Cortex of kidney (tissue), 1 donor: ENCODE measurements at places on chromosomes 11 and 22.

DNA sequence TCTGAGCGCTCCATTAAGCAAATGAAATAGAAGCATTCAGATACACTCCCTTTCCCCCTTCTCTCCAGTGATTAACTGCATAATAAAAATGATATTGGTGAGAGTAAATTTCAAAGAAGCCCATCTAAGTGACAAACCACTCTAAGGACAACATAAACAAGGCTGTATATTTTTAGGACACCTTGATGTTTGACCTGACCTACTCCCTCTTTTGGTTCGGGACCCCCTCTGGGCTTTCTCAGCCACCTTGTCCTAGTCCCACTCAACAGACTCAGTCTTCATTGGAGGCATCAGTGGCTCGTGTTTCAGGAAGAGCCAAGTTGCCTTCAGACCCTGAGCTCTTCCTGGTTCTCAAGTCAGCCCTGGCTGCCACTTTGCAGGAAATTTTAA lies 182.3 kb upstream of the NCAM1 start:
- DNase-seq, result no peak

- DNase-seq, result no peak
Measured at GRCh38 chr22:30566125-30566524, 8.3 kb downstream of the GAL3ST1 start.

DNA sequence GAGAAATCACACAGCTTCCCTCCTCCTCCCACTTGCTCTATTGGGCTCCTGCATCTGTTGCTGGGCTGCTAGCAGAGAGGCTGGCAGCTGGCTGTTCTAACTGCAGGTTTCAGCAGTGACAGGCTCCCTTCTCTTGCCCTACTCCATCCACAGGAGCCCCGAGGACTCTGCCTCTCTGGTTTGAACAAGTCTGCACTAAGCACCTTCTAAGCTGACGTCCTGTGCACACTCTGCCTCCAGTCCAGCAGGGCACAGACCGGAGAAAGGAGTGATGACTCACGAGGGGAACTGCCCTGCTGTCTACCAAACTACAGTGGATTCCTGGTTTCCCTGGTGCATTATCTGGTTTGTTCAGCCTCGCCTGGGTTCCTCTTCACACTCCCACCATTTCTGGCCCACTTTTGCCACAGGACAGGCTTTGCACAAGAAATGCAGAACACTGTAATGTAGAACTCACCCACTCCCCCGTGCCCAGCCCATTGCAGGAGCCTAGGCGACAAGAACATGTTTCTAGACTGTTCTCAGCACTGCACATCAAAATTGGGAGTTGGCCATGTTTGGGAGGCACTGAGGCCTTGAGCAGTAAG lies 26.0 kb downstream of the IL10RA start:
- no peak for DNase-seq

GRCh38 chr11:117866526-117866925 lies 9.9 kb downstream of the FXYD6 start:
- DNase-seq, result no peak

- DNase-seq, result no peak
Measured at GRCh38 chr11:69416762-69417698, 64.4 kb upstream of the LINC01488 start.

DNA sequence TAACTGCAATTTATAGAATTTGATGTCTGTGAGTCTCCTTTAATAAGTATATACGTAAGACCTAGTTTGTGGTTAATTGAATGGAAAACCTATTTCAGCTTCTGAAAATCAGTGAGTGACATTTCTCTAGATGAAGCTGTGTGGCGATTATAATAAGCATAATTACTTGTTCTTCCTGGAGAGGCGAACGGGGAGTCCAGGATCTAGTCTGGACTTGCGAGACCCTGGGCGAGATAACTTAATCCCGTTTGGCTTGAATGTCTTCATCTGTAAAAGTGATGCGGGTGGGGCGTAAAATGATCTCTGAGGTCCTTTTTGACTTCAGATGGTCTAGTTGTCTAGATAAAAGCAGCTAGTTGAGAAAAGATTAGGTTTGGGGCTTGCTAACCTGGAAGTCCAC lies 1.1 kb downstream of the PRRG4 start:
- DNase-seq, result no peak

GRCh38 chr11:73326929-73327811 lies 19.1 kb downstream of the ARHGEF17 start:
- DNase-seq, result no peak
